CD4-positive, alpha-beta T cell treated with Interleukin-10 for 1 hour (primary cell): ENCODE measurements at places on chromosomes 2 and 18.

GRCh38 chr2:52387937-52388590 is 1356.1 kb upstream of the NRXN1 start:
- no peak for DNase-seq

- DNase-seq: peak; percentile 54
Measured at GRCh38 chr2:196259507-196260481, 88.4 kb upstream of the STK17B start.

GRCh38 chr2:44352510-44352909 is 8.8 kb downstream of the PREPL start:
- no peak for DNase-seq

GRCh38 chr18:59835605-59836379 is 64.0 kb upstream of the PMAIP1 start:
- no peak for DNase-seq

DNA sequence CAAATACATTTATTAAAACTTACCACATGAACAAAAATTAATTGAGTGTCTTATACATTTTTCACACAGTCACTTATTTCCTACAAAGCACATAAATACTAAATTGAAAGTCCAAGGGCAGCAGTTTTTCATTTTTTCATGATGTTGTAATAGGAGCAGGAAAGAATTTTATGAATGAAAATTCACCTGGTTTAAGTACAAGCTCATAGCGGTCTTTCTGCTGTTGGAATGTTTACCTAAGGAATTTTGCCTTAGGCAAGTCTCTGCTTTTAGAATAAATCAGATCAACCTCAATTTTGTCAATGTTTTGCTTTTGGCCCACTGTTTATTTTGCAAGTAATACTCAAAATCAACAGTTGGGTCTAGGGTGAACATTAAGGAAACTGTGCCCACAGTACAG is 40.0 kb downstream of the ETAA1 start:
- DNase-seq: no peak

DNA sequence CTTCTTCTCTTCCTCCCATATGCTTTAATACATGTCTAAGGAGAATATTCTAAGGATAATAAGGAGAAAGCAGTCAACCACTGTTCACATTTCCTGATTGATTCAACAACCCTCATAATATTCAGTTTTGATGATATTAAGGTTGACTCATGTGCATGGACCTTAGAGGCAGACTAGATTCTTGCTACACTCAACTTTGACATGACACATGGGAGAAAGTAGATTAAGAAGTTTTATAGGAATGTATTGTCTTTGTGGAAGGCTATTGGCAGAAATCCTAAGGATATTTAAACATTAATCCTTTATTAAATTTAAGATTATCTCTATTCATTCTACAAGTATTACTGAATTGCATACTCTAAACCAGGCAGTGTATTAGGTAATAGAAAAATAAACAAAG is 309.1 kb upstream of the CYRIA start:
- DNase-seq: no peak

- DNase-seq: no peak
Measured at GRCh38 chr2:121965661-121966060, 210.2 kb downstream of the TSN start.

DNA sequence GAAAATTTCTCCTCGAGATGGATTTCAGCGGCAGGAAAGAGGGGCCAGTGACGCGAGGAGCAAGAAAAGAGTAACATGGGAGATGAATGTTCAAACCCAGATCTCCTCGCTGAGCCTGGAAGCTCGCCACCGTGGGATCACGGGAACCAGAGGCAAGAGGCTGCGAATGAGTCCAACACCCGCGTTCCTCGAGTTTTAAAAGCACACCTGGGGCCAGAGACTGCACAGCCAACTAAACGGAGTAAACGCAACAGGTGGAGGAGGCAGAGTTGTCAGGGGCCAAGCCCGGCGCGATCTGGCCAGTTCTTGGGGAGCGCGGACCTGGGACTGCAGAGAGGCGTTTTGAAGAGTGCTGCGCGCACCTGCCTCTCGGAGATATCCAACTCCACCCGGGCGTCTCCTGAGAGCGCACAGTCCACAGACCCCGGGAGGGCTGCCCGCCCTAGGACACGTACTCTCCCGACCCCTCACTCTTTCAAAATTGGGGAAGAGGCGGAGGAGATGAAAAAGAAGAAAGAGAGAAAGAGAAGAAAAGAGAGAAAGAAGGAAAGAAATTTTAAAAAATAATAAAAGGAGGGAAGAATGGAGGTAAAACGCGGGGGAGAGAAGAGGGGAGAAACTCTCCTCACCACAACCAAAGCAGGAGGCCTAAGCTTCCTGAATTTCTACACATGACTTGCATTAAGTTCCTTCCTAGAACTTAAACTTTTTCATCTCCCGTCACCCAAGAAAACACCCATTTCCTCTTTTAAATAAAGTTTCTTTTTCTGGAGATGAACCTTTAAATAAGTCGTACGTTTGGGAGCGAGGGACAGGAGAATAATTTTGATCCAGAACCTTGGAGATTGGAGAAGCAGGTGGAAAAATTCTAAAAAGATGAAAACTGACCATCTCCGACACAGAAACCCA is 5.3 kb upstream of the PAX3 start:
- DNase-seq: no peak

- no peak for DNase-seq
Measured at GRCh38 chr2:85753035-85753524, 711 bp upstream of the ATOH8 start.

GRCh38 chr2:241268716-241269445 is 46.6 kb downstream of the HDLBP start:
- DNase-seq: no peak

DNA sequence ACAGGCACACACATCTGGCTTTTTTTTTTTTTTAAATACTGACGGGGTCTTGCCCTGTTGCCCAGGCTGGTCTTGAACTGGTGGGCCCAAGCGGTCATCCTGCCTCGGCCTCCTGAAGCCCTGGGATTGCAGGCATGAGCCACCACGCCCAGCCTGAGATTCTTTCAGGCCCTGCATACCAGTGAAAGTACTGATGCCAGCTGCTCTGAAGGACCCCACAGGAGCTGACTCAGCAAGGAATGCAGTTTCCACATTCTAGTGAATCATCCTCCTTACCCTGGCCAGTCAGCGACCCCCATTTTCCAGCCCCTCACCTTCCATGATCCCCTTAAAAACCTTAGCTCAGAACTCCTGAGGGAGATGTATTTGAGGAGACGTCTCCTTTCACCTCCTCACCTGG is 5.8 kb upstream of the DTYMK start:
- no peak for DNase-seq

DNA sequence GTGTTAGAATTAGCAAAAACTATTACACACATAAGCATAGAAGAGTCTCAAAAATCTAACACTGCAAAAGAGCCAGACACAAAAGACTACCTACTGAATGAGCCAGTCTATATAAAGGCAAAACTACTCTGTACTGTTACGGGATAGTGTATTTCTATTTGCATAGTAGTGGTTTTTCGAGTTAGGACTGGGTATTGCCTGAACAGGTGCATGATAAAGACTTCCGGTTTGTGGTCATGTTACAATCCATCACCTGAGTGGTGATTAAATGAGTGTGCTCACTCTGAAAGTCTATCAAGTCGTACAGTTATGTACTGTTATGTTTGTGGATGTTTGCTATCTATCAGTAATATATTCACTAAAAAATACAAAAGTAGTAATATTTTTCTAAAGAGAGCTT is 523.3 kb upstream of the SYT4 start:
- no peak for DNase-seq

DNA sequence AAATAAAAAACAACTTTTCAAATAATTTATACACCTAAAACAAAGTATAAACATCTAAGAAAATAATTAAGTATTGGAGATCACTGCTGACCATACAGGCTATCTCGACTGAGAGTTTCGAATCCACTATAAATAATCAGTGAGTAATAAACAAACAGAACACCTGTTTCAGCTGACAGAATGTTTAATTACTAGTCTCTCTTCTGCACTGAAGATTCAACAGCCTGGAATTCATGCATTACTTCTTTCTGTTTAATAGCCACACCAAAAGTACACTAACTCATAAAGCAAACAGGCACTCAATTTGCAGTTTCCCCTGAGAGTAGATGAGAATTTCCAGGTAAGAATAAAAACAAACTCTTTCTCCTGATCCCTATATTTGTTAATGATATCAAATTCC is 138.5 kb downstream of the RBMS1 start:
- DNase-seq: no peak

DNA sequence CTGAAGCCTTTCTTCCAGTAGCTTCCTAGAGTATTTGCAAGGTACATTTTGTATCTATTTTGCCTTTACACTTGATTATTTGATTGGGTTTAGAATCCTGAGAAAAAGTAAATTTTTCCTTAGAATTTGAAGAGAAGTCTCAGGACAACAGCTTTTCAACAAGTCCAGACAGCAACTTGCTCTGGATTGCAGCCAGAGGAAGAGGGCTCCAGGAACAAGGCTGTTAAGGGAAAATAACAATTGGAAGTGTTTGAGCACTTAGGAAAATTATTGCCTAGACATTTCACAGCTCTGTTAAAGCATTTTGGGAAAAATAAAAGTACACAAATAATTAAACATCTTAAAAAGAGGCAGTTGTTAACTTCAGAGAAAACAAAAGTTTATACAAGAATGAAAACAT is 58.3 kb upstream of the RAPGEF4 start:
- no peak for DNase-seq

- no peak for DNase-seq
Measured at GRCh38 chr2:55103046-55103445, 52.8 kb upstream of the RTN4 start.

- DNase-seq: no peak
Measured at GRCh38 chr2:144701259-144701658, 181.3 kb upstream of the ZEB2 start.

- DNase-seq: no peak
Measured at GRCh38 chr18:56907771-56908170, 239.1 kb upstream of the BOD1L2 start.

DNA sequence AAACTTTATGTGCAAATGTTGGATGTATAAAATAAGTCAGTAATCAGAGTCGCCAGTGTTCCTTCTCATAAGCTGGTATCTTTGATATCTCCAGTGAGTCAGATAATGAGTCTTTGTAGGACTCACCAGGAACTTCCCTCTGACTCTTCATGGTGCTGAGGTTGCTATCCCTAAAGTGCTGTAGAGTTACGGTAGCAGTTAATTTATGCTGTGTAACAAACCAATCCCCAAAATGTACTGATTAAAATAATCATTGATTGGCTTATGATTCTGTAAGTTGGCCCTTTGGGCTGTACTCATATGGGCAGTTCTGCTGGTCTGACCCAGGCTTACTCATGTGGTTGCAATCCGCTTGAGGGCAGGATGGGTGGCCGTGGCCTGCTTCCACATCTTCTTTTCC is 43.8 kb downstream of the MAIP1 start:
- DNase-seq: no peak

- DNase-seq: no peak
Measured at GRCh38 chr2:45964223-45964841, 312.9 kb downstream of the PRKCE start.
